ENCODE measurements at places on chromosomes 2 and 18.

DNA sequence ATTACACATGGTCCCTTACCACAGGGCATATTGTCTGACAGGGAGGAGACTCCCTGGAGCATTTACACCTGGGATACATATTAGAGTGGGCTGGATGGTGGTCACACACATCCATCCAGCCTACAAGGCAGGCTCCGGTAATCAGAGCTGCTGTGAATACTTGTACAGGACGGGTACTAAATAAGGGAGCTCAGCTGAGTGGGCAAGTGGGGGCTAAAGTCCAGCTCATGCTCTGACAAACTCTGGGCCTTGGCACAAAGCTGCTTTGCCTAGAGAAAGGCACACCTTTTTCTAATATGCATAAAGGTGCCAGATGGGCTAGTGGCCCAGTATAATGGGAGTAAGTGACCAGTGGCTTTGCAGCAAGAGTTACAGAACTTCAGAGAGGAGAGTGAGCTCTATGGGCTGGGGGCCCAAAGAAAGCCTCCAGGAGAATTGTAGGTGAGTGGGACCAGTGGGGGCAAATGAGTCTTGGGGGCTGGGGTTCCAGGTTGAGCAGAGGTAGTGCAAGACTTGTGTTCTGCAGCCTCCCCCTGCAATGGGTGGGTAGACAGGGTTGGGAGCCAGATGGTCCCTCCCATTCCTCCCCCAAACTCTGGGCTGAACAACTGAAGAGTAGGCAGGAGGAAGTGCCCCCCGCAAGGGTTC lies 1.6 kb downstream of the TMEM198 start:
- no peak for DNase-seq

- no peak for DNase-seq
These were observed 18.4 kb downstream of the MXD1 start for GRCh38 chr2:69933254-69933828.

DNA sequence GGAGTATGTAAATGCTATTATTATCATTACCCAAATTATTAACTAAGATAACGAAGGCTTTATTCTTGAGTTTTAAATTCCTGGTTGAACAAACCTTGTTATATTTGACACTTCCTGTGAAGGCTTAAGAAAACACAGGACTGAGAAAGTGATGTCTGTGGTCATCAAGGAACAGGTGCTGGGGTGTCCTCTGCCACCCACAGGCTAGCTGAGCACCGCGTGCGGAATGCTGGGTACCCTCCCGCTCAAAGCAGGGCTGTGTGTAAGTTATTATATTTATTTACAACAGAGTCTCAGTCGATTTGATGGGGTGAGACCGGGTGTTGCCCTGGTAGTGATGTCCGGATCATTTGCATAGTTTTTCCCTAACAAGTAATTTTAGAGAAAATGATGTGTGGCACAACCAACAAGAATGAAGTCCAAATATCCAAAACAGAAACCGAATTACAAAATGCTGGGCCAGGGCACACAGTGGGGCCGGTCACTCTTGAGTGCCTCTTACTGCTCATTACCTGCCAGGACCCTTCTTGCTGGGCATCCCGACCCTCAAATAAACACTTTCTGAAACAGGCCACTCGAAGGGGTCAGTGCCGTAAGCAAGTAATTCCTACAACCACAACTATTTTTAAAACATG lies 49.2 kb downstream of the TMEM18 start:
- DNase-seq, result no peak

DNA sequence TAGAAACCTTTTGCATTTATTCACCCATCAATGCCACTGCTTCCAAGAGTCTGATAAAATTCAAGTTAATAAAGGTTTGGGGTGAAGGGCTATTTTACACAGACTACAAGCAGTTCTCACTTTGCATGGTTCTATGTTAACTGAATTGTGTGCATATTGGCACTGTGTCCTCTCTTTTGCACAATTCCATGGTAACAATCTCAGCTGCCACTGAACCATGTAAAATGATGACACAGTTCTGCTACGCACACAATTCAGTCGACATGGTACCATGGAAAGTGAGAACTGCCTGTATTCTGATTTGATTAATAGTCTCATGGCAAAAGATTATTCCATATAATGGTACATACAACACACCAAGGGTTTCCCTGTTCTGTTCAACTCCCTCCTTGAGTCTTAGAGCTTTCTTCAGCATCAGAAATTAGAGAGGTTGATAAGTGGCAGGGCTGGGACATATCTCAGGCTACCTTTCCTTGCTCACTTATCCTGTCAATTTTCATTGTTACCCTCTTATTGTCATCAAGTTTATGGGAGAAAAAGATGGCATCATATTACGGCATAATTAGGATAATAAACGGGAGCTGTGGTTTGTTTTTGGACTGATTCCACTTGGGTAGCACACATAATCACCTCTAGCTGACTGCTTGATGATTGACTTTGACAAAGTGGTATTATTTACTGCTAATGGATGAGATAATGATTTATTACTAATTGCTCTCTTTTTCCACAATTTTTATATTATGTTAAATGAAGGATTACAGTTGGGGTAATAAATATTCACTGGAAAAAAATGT lies 139.3 kb upstream of the CREB1 start:
- no peak for DNase-seq

- DNase-seq, result no peak
These were observed 8.1 kb downstream of the AOX1 start for GRCh38 chr2:200593905-200594304.

- no peak for DNase-seq
These were observed 64.4 kb downstream of the COL5A2 start for GRCh38 chr2:189115126-189115525.
